ENCODE measurements at places on chromosomes 16 and 17.

DNA sequence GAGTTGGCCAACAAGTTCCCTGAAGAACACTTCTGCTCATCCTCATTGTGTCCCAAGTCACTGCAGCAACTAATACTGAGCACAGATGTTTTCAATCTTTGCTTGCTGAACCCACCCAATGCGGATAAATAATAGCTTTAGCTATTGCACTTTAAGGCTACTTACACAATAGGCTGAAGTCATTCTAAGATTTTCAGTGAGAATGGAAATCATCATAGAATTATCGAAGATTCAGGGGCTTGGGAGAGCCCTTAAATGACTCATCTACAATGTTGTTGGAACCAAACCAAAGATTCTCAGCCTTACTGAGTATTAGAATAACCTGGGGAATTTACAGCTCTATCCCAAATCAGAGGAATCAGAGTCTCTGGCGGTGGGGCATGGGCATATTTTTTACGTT, 51.2 kb downstream of the SYCE1L start:
- no peak for DNase-seq

DNA sequence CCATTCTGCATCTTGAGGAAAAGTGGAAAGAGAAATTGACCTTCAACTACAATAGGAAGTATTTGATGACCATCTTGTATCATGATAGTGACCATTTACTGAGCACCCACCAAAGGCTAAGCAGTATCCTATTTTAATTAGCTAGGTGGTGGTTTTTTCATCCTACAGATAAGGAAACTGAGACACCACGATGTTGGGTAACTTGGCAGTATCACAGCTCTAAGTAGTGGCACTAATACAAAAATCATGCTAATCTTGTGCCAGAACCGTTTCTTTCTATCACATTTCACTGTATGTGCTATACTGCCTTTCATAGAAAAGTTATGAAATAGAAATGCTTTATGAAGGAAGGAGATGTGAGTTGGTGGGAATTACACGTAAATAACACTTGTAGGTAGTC, 2.3 kb downstream of the EVI2B start:
- peak; percentile 55 for DNase-seq

DNA sequence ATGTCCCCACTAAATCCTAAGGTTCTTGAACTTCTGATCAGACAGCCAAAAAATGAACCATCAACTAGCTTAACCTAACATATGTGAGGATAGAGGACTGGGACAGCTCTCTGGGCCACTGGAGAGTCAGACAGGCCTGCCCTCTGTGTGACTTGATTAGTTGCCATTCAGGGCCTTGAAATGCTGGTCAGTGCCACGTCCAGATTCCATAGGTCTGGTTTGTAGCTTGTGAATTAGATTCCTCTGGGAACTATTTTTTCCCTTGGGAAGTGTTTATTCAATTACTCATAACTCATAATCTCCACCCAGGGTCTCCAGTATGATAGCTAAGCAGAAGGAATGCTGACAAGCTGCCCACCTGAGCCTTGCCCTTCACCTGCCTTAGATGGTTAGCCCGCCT, 48.2 kb downstream of the IGF2BP1 start:
- no peak for DNase-seq

DNA sequence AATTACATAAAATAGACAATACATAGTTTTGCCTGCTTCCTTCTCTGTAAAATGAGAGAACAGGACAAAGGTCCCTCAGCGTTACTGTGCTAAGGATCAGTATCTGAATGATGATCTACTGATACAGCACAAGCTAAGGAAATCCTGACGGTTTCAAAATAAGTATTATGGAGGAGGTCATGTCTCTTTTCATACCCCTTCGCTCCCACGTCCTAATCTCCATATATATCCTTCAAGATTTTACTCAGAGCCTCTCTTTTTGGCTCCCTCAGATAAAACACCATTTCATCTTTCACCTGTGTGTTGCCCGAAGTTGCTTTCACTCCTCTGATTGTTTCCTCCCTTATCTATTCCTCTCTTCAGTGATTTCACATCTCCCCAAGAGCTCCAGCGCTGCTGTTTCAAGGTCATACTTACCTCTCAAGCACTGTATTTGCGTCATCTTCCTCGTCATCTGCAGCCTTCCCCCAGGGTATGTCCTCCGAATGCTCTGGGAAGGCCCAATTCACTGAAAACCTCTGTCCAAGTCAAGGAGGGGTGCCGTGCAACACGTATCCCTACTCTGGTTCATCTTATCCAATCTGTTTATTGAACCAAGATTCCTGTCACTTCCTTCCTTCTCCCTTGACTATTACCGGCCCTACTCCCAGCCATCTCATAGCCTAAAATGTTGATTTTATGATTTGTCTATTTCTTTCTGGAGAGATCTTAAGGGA, 1.2 kb upstream of the BLTP2 start:
- DNase-seq, result no peak

DNA sequence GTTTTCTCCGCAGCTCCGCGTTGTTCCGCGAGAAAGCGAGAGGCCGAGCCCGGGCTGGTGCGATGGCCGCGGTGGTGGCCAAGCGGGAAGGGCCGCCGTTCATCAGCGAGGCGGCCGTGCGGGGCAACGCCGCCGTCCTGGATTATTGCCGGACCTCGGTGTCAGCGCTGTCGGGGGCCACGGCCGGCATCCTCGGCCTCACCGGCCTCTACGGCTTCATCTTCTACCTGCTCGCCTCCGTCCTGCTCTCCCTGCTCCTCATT, 404 bp downstream of the EMC6 start:
- DNase-seq, result no peak

DNA sequence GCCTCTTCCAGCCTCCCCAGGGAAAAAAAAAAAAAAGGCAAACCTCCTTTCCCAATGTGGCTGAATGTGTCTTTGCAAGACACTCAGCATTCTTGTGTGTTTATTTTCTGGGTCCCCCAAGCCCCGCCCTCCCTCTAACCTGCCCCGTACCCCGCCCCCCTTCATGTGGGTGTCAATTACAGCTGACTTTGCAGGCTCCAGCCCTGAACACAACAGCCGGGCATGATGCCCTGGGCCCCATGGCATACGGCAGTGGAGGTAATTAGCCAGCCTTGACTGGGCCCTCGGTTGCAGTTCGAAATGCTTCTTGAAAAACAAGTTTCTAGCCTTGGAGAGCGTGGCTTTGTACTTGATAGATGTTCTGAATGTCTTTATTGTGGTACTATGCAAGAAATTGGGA, 354.7 kb upstream of the RBFOX1 start:
- no peak for DNase-seq

- DNase-seq, result peak; percentile 60
Observed at GRCh38 chr16:89152831-89153700, 18.5 kb upstream of the CDH15 start.

- no peak for DNase-seq
Observed at GRCh38 chr17:55930291-55930809, 179.5 kb downstream of the PCTP start.

Measured in NB4 (cell line).